ENCODE measurements at places on chromosomes 2 and 18.

DNA sequence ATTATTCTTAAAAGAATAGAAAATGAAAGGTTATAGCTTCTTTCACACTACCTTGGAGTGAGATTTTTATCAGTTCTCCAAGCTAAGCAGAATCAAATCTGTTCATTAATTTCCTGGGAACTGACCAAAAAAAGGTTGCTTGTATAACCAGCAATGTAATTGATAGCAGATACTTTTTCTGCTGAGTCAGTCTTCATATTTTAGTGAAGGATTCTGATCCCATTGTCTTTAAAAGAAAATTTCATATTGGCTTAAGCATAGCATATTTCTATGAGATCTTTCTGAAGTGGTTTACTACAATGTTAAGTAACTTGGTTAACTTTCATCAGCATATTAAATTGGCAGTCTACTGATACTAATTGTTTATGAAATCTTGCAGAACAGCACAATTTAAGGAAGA is 338.0 kb downstream of the TMX3 start:
- no peak for DNase-seq

GRCh38 chr18:77022556-77022955 is 110.0 kb downstream of the MBP start:
- DNase-seq = no peak

DNA sequence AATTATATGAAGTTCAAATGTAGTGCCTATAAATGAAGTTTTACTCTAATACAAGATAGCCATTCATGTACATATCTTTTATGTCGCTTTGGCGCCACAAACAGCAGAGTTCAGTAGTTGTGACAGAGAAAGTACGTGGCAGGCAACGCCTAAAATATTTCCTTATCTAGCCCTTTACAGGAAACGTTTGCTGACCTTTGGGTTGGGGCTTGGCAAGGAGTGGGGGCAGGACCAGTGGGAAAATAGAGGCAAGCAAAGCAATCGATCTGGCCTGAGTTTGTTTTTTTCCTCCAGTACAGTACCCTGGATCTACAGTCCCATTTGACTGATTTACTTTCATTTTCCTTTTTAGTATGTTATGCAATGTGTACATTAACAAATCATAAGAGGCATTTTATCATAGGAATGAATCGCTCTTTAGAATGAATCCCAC is 13.1 kb downstream of the CCDC68 start:
- DNase-seq = no peak

- no peak for DNase-seq
These were observed 11.0 kb downstream of the SIGLEC15 start for GRCh38 chr18:45836242-45837205.

DNA sequence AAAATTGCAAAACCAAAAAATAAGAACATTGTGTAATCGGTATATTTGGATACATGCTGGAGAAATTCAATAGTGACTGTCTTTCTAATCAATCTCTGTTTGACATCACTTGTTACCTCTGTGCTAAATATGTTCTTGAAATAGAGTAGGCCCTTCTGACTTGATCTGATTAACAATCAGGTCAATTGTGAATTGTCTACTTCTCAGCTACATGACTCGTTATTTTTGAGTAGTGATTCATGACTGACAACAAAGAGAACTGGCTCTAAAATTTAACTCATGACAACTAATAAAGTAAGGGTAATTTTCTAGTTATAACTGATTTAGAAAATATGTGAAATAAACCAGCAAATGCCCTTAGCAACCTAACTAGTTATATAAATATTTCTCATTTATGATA is 312.1 kb downstream of the TMX3 start:
- DNase-seq = no peak

- no peak for DNase-seq
These were observed 362.5 kb upstream of the ACVR2A start for GRCh38 chr2:147482111-147482895.

GRCh38 chr18:72542984-72543356 is 1.2 kb downstream of the CBLN2 start:
- no peak for DNase-seq

DNA sequence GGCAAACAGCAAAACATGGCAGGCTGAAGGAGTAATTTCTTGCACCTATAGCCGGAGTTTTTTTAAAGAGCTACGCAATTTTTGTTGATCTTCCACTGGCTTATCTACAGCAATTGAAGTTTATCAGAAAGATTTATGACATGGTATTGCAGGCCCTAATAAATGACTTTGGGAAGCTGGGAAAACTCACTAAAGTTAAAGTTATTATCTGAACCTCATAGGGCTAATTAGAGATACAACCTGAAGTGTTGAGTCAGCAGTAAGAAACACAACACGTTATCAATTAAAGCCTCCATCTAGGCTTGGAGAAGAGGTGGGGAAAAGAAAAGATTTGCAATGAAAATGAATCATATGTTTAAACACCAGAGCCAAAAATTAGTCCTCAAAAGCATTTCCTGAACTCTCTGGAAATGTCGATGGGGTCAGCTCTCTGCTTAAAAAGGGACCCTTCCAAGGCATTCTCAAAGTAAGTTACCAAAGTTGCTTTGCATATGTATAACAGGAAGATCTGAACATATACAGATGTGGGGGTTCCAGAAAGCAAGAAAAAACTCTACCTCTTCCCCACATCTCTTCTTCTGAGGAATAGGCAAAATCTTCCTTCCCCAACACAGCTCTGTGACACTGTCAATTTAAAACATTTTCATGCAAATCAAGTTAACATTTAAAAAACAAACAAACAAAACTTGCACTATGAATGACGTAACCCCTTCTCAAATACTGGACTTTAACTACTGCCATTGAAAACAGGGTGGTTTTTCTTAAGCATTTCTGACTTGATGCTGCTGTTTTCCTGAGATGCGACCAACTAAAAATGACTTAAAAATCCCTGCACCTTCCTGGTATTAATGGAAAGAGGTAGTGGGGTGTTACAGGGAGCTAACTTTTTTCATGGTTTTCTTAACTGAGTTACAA is 915.6 kb downstream of the NRXN1 start:
- DNase-seq = no peak

DNA sequence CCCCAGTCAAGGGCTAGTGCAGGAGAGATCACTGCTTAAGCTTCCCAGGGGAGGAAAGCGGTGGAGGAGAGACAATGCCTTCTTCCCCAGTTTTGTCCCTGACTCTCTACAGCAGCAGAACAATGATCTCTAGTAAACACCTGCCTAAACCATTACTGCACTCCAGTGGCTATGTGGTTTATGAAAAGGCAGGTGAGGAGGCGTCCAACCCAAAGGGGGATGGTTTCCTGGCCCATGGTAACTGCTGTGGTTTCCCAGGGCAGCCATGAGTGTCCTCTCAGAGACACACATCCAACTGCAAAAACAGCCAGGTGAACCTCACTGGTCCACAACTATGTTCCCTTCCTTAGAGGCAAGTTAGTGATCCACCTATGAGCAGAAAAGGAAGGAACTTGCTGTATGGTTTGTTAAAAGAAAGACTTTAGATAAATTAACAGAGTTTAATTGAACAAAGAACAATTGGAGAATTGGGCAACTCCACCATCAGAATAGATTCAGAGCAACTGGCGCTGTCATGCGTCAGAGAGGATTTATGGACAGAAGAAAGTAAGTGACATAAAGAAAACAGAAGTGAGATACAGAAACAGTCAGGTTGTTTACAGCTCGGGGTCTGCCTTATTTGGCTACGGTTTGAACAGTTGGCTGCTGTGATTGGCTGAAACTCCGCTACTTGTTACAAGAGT is 4.8 kb upstream of the TTC39C start:
- DNase-seq = peak; percentile 88

DNA sequence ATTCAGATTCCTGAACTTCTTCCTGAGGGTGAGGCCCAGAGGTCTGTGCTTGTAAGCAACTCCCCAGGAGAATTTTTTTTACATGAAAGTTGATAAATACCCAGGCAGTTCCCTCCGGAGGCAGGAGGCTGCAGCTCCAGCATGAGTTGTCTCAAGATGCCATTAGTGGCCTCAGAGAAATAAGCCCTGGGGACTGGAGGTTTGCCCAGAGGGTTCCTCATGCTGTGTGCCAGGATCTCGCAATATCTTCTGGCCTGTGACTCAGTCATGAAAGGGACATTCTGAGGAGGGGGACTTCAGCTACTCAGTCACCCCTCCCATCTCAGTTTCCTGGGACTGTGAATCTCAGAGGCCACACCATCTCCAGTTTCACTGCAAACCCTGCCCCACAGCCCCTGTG is 49.9 kb downstream of the LYPD1 start:
- DNase-seq = no peak

- DNase-seq = no peak
These were observed 121.2 kb downstream of the ZNF521 start for GRCh38 chr18:25230658-25231326.

GRCh38 chr2:45712570-45712969 is 61.1 kb downstream of the PRKCE start:
- no peak for DNase-seq

- no peak for DNase-seq
These were observed 481.0 kb upstream of the MYT1L start for GRCh38 chr2:2812117-2812516.

- DNase-seq = no peak
These were observed 1124.9 kb upstream of the ZEB2 start for GRCh38 chr2:145644820-145645302.

DNA sequence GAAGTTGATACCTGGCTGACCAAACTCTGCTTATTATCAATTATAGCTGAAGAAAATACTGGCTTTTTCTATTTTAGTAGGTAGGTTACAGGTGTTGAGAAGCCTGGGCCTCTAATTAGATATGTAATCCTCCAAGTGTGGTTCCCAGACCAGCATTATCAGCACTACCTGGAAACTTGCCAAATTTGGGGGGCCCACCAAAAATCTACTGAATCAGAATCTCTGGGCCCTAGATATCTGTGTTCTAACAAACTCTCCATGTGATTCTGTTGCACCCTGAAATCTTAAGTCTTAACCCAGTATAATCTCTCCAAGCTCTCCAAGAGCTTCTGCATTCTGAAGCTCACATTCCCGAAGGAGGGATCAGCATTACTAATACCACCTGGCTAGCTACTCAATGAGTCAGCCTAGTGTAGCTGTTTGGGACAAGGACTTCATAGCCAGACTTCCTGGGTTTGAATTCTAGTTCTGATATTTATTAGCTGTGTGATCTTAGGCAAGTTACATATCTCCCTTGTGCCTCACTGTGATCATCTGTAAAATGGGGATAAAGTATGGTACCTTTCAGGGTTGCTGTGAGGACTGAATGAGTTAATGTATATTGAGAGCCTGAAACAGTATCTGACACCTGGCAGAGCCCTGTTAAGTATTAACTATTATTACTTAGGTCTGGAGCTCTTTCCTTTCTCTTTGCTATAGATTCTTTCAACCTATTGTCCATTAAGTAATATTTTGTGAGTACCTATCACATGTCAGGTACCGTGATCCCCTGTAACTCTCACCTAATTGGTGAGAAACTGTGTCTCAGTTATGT is 94.1 kb upstream of the CD302 start:
- DNase-seq = no peak

GRCh38 chr2:226552571-226553285 is 246.9 kb downstream of the IRS1 start:
- no peak for DNase-seq

DNA sequence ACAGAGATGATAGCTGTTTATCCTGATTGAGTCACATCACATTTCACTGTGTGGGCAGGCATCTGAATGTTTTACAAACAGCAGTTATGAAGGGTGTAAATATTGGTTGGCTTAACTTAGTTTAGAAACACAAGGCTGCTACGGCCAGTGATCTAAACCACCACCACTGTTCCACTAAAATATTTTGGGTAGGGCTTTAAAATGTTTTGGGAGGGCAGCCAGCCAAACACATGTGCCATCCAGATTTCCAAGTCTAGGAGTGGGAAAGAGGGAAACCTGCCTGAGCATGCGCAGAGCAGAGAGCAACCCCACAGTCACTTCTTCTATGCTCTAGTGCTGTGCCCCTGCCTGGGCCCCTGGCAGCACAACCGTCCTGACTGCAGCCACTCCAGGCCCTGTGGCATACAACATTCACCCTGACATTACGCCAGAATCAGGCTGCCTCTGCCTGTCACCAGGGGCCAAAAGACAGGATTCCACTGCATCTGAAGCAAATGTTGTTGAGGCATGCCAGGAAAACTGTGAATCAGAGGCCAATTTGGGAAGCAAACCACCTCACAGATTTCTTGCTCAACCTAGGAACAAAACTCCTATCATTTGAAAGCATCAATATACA is 74.8 kb upstream of the COL5A2 start:
- DNase-seq = no peak

DNA sequence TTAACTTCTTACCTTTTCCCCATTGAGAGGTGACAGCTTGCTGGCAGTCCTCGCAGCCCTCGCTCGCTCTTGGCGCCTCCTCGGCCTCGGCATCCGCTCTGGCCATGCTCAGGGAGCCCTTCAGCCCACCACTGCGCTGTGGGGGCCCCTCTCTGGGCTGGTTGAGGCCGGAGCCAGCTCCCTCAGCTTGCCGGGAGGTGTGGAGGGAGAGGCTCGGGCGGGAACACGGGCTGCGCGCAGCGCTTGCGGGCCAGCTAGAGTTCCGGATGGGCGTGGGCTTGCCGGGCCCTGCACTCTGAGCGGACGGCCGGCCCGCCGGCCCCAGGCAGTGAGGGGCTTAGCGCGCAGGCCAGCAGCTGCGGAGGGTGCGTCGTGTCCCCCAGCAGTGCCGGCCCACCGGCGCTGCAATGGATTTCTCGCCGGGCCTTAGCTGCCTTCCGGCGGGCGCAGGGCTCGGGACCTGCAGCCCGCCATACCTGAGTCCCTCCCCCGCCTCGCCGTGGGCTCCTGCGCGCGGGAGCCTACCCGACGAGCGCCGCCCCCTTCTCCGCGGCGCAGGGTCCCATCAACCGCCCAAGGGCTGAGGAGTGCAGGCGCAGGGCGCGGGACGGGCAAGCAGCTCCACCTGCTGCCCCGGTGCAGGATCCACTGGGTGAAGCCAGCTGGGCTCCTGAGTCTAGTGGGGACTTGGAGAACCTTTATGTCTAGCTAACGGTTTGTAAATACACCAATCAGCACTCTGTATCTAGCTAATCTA is 335.0 kb downstream of the CBLN2 start:
- DNase-seq = no peak

- no peak for DNase-seq
These were observed 529.1 kb downstream of the ZNF804A start for GRCh38 chr2:185127412-185127811.

- DNase-seq = no peak
These were observed 37.0 kb downstream of the NIFK start for GRCh38 chr2:121699421-121700333.

DNA sequence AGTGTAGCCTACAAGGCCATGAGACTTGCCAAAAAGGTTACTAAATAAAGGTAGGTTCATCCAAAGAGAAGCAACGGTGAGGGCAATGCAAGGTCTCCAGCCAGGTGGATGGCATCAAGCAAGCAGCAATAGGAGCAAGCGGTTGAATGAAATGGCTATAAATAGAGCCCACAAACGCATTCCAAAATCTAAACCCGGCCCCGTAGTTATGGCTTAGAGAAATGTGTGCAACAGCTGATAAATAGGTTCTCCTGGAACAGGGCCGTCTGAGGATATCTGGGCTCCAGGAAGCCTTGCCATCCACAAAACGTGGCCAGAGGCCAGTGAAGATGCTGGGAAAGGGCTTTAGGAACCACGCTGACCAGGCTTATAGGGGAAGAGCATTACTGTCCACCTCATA is 146.1 kb upstream of the PID1 start:
- no peak for DNase-seq
